ENCODE measurements at places on chromosomes 4 and X. TPM values are rescaled to one million over a fixed set of nuclear protein-coding genes. Genes with fewer than 3 reads are reported as not detected.

- DNase-seq = no peak
These were observed 219.0 kb downstream of the ARHGAP10 start for GRCh38 chr4:147950841-147951240.

GRCh38 chr4:146442801-146443200, 78.9 kb downstream of the SLC10A7 start:
- DNase-seq = no peak

DNA sequence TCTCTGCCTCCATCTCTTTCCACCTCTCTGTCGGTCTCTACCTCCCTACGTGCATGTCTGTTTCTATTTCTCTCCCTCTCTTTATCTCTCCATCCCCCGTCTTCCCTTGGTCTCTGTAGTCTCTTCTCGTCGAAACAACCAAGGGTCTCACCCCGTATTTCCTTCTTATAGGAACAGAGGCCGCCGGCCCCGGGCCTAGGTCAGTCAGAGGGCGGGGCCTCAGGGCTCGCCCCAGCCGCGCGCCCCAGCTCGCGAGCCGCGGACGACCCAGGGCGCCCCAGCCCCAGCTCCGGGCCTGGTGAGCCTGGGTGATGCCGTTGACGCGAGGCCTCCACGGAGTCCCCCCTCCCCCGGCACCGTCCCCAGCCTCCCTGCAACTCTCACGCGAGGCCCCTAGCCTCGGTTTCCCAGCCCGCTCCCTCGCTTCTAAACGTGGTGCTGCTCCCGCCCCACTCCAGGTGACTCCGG, 6.6 kb downstream of the TIMM17B start:
- DNase-seq = no peak

DNA sequence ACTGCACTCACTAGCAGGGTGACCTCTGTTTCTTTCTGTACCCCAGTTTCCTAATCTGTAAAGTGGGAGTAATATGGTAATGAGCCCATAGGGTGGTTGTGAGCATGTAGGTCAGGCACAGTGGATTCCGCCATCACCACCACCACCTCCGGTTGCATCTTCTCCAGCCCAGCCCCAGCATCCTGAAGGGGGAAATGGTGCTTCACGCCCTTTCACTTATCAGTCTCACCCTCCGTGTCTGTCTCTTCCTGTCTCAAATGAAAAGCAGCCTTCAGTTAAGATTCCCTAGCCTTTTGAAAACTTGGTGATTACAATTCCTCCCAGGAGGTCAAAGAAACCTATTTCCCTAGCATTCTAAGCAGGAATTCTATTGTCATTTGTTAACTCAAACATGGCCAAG, 16.9 kb upstream of the XPNPEP2 start:
- DNase-seq = no peak

- DNase-seq = no peak
These were observed 128.7 kb downstream of the MSL3 start for GRCh38 chrX:11886745-11887144.

DNA sequence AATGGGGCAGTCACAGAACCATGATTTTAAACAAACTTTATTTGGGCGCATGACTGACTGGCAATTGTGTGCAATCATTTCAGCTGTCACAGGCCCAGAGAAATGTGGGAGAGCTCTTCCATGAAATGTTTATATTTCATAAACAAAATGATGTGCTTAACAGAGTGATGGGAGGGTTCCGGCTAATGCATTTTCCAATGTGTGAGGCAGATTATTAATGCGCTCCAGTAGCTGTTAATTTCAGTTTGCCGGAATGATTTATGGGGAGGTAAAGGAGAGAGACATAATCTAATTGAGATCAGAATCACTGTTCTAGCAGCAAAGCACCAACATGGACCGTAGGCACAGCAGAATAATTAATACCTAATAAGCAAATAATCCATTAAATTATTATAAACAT, 55.6 kb downstream of the NKX6-1 start:
- DNase-seq = no peak

DNA sequence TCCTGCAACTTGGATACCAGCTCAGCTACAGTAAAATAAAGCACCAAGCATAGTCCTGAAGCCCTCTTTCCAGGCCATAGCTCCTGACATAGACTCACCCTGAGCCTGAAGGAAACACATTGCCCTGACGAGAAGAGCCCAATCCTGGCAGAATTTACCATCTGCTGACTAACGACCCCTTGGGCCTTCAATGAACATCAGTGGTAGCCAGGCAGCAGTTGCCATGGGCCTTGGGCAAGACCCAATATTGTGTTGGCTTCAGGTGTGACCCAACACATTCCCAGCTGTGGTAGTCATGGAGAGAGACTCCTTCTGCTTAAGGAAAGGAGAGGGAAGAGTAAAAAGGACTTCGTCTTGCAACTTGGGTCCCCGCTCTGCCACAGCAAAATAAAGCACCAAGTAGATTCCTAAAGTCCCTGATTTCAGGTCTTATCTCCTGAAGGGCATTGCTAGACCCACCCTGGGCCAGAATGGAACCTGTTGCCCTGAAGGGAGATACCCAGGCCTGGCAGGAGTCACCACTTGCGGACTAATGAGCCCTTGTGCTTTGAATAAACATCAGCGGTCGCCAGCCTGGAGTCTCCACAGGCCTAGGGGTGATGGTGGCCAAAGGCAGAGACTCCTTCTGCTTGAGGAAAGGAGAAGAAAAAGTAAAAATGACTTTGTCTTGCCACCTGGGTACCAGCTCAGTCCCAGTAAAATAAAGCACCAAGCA, 902.6 kb downstream of the C4orf33 start:
- DNase-seq = no peak

- no peak for DNase-seq
These were observed 25.8 kb downstream of the DOCK11 start for GRCh38 chrX:118521435-118521834.

DNA sequence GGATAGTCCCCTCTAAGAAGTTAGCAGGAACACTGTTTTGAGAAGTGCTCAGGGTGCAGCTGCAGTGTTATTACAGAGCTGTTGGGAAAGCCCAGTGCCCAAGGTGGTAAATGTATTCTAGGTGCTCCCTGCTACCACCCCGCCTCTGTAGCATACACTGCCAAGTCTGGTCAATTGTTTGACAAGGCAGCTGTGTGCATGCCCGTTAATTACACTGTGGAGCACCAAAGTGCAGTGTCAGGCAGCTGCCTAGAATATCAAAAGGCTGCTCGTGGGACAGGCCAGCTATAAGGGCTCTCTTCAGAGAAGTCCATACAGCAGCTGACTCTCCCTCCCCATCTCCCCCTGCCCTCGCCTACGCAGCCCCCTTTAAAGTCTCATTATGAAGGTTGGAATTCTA, 99.9 kb upstream of the KLHL13 start:
- DNase-seq = no peak

DNA sequence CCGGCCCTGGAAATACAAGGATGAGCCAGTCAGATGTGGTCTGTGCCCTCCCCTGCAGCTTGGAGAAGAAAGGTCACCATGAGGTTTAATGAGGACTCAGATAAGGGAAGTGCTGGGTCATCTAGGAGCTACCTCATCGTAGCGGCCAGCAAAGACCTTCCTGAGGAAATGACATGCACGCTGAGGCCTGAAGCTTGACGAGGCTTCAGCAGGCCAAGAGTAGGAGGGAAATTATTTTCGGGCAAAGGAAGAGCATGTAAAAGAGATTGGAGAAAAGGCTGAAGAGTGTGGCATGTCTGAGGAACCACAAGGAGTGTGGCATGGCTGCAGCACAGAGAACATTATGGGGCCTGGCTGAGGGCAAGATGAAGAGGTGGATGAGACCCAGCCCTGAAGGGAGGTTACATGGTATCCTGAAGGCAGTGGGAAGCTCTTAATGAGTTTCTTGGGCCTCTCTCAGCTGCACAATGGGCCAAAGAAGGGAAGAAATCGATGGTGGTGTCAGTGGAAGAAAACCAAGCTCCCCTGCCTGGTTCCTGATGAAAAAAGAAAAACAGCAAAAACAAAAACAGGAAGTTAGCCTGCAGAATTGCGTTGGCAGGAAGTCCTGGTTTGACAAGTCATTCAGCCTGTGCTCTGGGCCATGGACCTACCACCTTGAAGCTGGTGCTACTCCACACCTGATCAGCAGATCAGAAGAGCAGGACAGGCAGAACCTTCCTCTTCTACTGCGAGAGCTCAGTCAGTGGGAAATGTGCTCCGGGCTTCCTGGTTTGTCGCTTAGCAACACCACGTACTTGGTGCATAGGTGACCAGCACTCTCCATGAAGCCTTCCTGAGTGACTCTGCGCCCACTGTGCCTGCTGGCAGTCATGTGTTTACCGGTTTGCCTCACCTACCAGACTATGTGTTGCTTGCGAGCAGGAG, 134.5 kb upstream of the KLF3 start:
- no peak for DNase-seq

DNA sequence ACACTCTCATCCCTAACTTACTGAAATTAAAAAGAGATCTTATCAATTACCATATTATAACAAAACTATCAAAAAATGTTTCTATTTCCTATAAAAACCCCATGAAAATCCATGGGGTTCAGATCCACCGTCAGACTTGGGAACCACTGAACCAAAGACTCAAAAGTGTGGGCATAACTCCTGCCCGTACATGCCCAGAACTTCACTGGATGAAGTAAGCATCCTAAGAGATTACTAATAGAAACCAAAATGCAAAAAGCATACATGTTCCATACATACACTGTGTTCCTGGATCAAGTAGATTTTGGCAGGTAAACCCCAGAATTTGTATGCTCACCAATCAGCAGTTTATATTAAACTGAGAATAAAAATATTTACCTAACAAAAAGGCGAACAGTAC, 66.1 kb downstream of the PRSS12 start:
- no peak for DNase-seq

- DNase-seq = no peak
These were observed 89.1 kb downstream of the CLCN4 start for GRCh38 chrX:10245886-10246285.

- DNase-seq = no peak
These were observed 598 bp downstream of the MAOB start for GRCh38 chrX:43881410-43882293.

- no peak for DNase-seq
These were observed 157.3 kb downstream of the GBA3 start for GRCh38 chr4:22850055-22850454.

DNA sequence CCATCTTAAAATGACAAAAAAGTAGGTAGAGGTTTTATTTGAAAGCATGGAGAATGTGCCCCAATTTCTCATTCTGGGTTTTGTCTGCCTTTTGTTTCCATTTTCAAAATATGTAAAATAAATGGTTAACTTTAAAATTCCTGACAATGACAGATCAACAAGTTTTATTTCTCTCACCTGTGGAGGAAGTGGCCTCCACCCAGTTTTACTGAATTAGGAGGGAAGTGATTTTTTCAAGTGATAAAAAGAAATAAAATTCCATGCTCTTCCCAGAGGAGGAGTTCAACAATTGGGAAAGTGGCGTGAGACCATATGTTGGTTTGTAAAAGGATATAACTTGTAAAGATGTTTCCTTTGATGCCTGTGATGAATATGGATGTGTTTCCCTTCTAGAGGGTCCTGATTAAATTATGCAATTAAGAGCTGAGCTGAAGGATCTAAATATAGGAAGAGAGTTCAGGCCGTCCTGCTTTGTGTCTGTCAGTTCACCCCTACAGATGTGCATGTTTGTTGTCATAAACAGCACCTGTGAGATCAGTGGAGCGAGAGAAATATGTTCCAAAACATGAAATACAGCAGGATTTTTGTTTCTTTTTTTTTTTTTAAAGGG, 19.5 kb downstream of the SMAD1 start:
- no peak for DNase-seq

- no peak for DNase-seq
These were observed 55.3 kb downstream of the RAPGEF2 start for GRCh38 chr4:159158083-159158617.

- no peak for DNase-seq
These were observed 423.5 kb upstream of the NDST3 start for GRCh38 chr4:117610706-117611308.

DNA sequence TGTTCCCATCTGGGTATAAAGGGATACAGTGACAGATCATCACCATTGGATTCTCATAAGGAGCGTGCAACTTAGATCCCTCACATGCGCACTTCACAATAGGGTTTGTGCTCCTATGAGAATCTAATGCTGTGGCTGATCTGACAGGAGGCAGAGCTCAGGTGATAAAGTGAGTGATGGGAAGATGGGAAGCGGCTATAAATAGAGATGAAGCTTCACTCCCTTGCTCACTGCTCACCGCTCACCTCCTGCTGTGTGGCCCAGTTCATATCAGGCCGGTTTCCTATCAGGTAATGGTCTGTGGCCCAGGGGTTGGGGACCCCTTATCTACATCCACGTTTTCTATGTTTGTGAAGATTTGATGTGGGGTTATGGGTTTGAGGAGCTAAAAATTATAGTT, 43.7 kb downstream of the FAT4 start:
- DNase-seq = no peak

- DNase-seq = no peak
These were observed 79.2 kb downstream of the F11 start for GRCh38 chr4:186345184-186345583.

DNA sequence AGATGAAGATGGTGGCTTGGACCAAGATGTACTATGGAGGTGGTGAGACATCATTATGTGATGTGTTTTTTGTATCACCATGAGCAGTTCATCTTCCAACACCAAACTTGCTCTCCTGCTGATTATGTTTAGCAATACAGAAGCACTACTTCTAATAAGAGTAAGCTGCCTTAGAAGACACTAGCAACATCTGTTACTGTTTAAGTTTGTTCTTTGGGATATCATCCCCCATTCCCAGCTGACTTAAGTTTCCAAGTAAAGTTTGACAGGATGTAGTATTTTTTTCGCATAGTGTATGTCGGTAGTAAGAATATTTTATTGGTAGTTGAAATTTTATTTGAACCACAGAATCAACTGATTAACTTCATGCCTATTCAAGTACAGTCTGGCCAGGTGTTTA, 123.5 kb upstream of the BMPR1B start:
- no peak for DNase-seq

GRCh38 chr4:108902769-108903168, 139.9 kb upstream of the ETNPPL start:
- no peak for DNase-seq

CLDN34 gene
- 0.59 TPM for total RNA-seq

GCNA gene
- 4.4 TPM for total RNA-seq

PCDH7 gene
- 139 TPM for total RNA-seq

PPP3CA gene
- total RNA-seq = 41.5 TPM

DMD gene
- total RNA-seq = 334 TPM

CXCL6 gene
- total RNA-seq = 35.3 TPM

GABRB1 gene
- not detected for total RNA-seq

XAGE3 gene
- not detected for total RNA-seq
